SK-MEL-5 (cell line): ENCODE measurements at places on chromosomes 5 and 9. TPM values are rescaled to one million over a fixed set of nuclear protein-coding genes. Genes with fewer than 3 reads are reported as not detected.

DNA sequence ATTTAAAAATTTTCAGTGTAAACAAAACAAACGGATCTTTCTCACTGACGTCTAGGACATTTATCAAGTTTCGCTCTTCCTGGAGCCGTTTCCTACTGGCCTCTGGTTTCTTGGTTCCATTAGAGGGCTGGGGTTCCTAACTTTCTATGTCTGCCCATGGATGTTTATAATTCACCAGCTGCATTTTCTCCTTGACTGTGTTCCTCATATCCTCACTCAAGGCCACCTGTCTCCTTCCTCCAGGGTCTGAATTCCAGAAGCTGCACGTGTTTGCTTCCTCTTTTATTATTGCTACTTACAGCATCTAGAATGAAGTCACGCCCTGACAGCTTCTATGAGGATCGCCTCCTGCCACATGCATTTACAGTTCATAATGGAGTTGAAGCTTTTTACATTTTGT, 74.1 kb upstream of the BASP1 start:
- no peak for DNase-seq

DNA sequence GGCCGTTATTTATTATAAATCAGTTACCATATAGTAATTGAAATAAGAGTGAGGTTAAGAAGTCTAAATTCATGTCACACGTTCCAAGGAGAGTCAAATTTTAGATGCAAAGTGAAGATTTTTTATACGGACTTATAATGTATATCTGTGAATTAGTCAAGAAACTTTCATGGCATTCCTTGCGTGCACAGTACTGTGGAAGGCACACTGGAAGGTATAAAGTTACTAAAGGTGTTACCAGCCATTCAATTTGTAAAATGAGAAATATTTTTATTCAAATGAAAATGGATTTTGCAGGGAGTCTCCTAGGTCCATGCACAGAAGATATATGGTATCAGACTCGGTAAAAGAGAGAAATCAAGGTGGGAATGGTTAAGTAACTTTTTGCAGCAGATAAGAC, 408.1 kb upstream of the CTNND2 start:
- no peak for DNase-seq

The CARD6 gene
- total RNA-seq = 4.0 and 4.8 TPM in 2 replicates

The FIBCD1 gene
- 0.26 and 0.67 TPM in 2 replicates for total RNA-seq

The FCN2 gene
- not detected in 2 replicates for total RNA-seq

The GFI1B gene
- total RNA-seq = 0.05 and 0.74 TPM in 2 replicates
